ENCODE measurements at places on chromosomes 12 and 14. TPM values are rescaled to one million over a fixed set of nuclear protein-coding genes. Genes with fewer than 3 reads are reported as not detected.

TPPP2 gene
- not detected for total RNA-seq

ATG2B gene
- 10.3 TPM for total RNA-seq

PTHLH gene
- total RNA-seq: not detected

EXOC3L4 gene
- total RNA-seq: 0.30 TPM

ITGA5 gene
- 20.8 TPM for total RNA-seq

ASPG gene
- 3.4 TPM for total RNA-seq

FAM222A gene
- 1.3 TPM for total RNA-seq

TM9SF1 gene
- total RNA-seq: 29.2 TPM

ASCL1 gene
- total RNA-seq: 0.07 TPM

SIX1 gene
- 0.59 TPM for total RNA-seq

CCDC177 gene
- total RNA-seq: 2.1 TPM

DNAJC22 gene
- 0.14 TPM for total RNA-seq

INHBC gene
- 0.16 TPM for total RNA-seq

DGLUCY gene
- 35.4 TPM for total RNA-seq

FAM90A1 gene
- 0.39 TPM for total RNA-seq

PROX2 gene
- total RNA-seq: 0.04 TPM

SLC25A47 gene
- total RNA-seq: not detected

FGF23 gene
- 0.24 TPM for total RNA-seq

GPR162 gene
- total RNA-seq: 8.2 TPM

ARHGDIB gene
- 1.6 TPM for total RNA-seq

SRSF5 gene
- total RNA-seq: 288 TPM

SDR9C7 gene
- not detected for total RNA-seq

BIN2 gene
- 0.20 TPM for total RNA-seq

PSMB11 gene
- total RNA-seq: not detected

FOXN4 gene
- 0.37 TPM for total RNA-seq

ERBB3 gene
- total RNA-seq: 49.2 TPM

PTPRO gene
- total RNA-seq: 0.57 TPM
